LHCN-M2 (cell line): ENCODE measurements at places on chromosomes 13 and 19. TPM values are rescaled to one million over a fixed set of nuclear protein-coding genes. Genes with fewer than 3 reads are reported as not detected.

DNA sequence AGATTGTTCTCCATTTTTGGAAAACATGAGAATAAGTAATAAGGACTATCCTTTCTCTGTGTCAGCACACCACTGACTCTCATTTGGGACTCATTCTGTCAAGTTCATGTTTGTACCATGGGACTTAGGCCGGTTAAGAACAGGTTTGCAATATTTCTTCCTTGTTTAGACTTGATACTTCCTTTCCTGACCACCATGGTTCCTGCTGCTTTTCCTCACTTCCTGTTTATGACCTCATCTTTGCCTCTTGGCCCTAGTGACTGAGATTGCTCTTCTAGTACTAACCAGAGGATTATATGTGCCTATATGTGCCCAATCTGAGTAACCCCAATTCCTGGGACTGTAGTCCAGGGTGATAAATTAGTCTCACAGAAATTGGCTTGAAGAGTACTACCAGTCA, 32.5 kb upstream of the NDFIP2 start:
- peak; percentile 28 for DNase-seq

DNA sequence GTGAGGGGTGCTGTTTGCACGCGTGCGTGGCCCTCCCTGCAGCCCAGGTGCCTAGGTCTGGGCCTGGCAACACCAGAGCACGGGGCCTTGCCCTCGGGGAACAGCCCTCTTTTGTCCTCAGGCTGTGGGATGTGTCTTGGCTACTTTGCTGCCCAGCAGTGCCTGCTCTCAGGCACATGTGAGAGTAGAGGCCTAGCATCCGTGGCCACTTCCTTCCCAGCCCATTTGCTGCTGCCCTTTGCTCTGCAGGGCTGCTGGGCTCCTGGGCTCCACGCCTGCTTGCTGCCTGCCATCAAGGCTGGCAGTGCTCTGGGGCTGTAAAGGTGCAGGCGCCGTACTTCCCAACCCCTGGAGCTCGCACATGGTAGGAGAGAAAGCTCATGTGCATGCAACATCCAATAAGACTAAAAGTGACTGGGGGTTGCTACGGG, 46.6 kb downstream of the CAPN12 start:
- no peak for DNase-seq

DNA sequence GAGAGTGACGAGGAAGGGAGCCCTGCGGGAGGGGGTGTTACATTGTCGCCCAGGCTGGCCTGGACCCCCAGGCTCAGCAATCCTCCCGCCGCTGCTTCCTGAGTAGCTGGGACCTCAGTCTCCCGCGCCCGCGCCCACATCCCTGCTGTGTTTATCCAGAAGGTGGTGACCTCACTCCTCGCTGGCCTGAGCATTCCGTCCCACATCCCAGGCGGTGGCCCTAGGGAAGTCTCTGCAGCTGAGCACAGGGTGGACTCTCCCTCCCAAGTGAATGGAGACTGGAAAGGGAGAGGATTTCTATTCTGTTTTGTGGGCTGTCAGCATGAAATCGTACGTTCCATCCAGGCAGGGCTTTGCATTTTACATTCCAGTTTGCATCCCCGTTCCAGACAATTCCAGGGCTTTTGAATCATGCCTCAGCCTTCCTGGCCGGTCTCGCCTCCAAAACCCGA, 401 bp upstream of the ZNF765 start:
- peak; percentile 72 for DNase-seq

GRCh38 chr13:33057019-33057780, 41.0 kb downstream of the KL start:
- peak; percentile 19 for DNase-seq

DNA sequence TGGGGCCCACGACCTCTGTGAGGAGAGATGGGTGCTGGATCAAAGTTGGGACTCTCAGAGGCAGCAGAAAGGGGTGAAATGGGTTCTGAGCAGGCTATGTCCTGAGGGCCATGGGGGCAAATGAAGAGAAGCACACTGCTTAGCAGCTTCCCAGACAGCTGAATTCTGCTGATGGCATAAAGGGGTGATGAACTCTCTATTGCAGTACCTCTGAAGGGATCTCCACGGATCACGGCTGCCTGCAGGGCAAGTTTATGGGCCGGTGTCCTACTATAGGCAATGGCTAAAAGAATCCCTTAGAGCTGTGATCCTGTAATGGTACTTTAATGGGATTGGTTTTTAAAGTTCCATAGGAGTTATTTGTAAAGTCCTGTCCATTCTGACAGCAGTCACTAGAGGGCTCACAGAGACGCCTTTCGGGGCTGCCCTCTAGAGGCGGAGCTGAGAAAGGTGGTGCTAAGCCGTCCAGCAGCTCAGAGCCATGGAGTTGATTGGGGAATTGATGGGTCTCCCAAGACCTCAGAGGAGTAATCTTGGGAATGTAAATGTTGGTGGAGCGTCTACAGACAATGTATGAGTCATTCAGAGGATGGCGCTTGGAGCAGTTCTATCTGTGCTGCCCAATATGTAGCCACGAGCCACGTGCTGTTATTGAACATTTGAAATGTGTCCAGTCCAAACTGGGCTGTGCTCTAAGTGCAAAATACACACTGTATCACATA, 287.3 kb downstream of the COG6 start:
- DNase-seq = peak; percentile 81

GRCh38 chr19:11538232-11539036, at the start of gene CNN1:
TSS of gene CNN1 (plus strand) at chr19:11538851. CDS start at chr19:11538928, 77 bp downstream.
- DNase-seq = no peak

GRCh38 chr19:9500796-9501195, 2.4 kb upstream of the ZNF560 start:
- DNase-seq = no peak

GRCh38 chr13:83953916-83954315, 71.6 kb upstream of the SLITRK1 start:
- DNase-seq = peak; percentile 28

DNA sequence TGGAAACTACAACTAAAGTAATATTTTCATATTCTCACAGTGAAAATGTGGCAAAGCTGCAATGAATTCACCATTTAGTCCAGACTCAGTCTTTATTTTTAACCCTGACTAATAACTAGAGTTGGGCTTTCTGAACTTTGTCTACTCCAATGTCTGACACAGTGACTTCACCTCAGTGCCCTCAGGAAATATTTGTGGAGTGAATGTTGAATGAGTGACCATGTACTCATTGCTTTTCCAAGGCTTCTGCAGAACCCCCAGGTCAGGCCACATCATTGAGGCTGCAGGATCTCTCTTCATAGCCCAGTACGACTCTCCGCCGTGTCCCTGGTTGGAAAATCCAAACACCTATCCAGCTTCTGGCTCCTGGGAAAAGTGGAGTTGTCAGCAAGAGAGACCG, 1.8 kb downstream of the ZNF175 start:
- DNase-seq = peak; percentile 84

DNA sequence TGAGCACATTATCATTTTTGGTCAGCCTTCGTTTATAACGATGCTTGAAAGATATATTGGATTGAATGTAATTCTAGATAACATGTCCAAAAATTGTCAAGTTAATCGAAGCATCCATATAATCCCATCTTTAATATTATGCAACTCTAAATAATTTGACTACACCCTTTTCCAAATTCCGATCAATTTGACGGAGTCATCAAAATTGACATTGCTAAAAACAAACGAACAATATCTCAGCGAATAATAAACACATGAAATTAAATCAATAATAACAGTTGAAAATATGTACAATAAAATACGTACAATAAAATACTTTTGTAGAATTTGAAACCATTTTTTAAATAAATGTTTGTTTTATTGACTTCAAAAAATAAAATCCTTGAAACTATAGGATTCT, 1516.4 kb downstream of the EFNB2 start:
- no peak for DNase-seq

DNA sequence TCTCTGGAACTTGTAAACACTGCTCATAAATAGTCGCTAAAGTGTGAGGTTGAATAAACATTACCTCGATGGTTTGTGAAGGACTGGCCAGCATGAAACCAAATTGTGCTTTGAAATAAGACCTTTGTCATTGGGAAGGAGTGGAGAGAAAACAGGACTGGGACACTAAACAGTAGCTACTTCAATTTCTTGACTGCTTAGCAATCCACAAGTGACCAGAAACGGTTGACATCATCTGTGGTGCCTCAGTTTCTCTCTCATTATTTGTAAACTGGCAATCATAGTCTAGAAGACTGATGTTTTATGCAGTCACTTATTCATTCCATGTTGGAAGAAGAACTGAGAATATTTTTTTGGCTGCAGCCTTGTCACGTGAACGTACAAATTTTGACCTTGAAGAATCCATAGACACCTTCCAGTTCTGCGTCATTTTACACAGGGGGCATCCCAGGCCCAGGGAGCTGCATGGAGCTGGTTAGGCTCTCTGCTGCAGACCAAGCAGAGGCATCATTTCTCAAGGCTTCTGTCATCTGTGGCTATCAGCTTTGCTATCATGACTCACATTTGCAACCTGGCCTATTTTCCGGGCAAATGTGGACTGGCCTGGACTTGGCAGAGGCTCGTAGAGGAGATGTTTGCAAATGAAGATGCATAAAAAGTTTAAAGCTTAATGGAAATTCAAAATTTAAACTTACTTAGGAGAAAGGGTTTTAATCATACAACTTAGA, 391.8 kb downstream of the FGF9 start:
- DNase-seq = no peak

GRCh38 chr19:2973229-2973628, 4.1 kb upstream of the TLE6 start:
- DNase-seq = no peak

- DNase-seq = peak; percentile 61
Measured at GRCh38 chr13:74187564-74187963, 53.4 kb upstream of the KLF12 start.

DNA sequence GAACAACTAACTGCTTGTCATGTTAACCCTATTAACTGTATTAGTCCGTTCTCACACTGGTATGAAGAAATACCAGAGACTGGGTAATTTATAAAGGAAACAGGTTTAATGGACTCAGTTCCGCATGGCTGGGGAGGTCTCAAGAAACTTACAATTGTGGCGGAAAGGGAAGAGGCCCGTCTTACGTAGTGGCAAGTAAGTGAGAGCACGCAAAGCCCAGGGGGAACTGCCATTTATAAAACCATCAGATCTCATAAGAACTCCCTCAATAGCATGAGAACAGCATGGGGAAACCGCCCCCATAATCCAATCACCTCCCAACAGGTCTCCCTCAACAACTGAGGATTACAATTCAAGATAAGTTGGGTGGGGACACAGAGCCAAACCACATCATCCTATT, 34.7 kb downstream of the PHF11 start:
- no peak for DNase-seq

GRCh38 chr13:34967851-34968562, 25.9 kb downstream of the NBEA start:
- DNase-seq = no peak

- no peak for DNase-seq
Measured at GRCh38 chr13:39789451-39789850, 134.0 kb downstream of the COG6 start.

DNA sequence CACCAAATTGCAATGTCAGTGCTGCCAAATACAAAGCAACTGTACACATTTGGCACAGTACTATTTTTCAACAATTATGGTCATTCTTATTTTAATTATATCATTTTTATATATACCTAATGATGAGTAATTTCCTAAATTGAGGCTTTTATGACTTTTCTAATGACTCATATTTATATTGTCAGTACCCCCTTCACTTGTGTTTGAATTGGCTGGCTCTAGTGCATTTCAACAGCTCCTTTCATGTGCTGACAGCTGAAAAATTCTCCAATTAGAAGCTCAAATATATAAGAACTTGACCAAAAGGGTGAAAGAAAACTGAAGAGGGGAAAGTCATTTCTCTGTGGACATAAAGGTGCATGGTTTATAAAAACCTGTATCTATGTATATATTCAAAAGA, 263.3 kb downstream of the SLITRK1 start:
- peak; percentile 79 for DNase-seq

- no peak for DNase-seq
Measured at GRCh38 chr13:81320516-81320915, 979.6 kb upstream of the SPRY2 start.

- DNase-seq = peak; percentile 92
Measured at GRCh38 chr13:93227878-93228642, 1.5 kb downstream of the GPC6 start.

- DNase-seq = peak; percentile 49
Measured at GRCh38 chr13:81017513-81018152, 676.7 kb upstream of the SPRY2 start.

- no peak for DNase-seq
Measured at GRCh38 chr13:45315520-45316167, 25.3 kb downstream of the TPT1 start.

- DNase-seq = peak; percentile 13
Measured at GRCh38 chr13:77062097-77062496, 35.1 kb upstream of the FBXL3 start.

DNA sequence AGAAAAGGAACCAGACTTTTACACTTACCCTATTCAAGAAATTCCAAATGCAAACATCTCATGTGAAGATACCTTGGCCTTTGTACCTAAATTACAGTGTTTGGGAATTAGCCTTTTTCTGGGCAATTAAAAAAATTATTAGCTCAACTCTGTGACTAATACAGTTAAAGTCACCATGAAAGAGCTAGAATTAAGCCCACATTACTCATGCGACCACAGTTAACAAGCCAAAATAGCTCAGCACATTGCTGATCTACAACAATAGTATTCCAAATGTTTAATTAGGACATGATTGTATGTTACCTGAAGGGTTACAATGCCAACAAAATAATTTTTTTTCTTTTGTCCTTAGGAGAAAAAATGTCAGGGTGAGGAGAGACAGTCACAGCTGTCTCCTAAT, 263.6 kb upstream of the GPC6 start:
- peak; percentile 28 for DNase-seq

GRCh38 chr19:2184422-2184975, 20.8 kb downstream of the DOT1L start:
- DNase-seq = no peak

The TRAPPC6A gene
- total RNA-seq = 5.3 and 10.4 TPM in 2 replicates

The FAM124A gene
- total RNA-seq = not detected in 2 replicates

The CRX gene
- not detected in 2 replicates for total RNA-seq

The KIR2DL1 gene
- not detected in 2 replicates for total RNA-seq

The UBE2L5 gene
- not detected in 2 replicates for total RNA-seq

The ZNF878 gene
- total RNA-seq = 0.38 and 0.46 TPM in 2 replicates

The A1BG gene
- 27.7 and 62.6 TPM in 2 replicates for total RNA-seq

The NAXD gene
- 23.5 and 25.9 TPM in 2 replicates for total RNA-seq

The ZNF90 gene
- 0.11 and 0.32 TPM in 2 replicates for total RNA-seq

The GAPDHS gene
- total RNA-seq = not detected in 2 replicates

The TEX26 gene
- total RNA-seq = not detected in 2 replicates
